ENCODE measurements at places on chromosomes 6 and 20.

DNA sequence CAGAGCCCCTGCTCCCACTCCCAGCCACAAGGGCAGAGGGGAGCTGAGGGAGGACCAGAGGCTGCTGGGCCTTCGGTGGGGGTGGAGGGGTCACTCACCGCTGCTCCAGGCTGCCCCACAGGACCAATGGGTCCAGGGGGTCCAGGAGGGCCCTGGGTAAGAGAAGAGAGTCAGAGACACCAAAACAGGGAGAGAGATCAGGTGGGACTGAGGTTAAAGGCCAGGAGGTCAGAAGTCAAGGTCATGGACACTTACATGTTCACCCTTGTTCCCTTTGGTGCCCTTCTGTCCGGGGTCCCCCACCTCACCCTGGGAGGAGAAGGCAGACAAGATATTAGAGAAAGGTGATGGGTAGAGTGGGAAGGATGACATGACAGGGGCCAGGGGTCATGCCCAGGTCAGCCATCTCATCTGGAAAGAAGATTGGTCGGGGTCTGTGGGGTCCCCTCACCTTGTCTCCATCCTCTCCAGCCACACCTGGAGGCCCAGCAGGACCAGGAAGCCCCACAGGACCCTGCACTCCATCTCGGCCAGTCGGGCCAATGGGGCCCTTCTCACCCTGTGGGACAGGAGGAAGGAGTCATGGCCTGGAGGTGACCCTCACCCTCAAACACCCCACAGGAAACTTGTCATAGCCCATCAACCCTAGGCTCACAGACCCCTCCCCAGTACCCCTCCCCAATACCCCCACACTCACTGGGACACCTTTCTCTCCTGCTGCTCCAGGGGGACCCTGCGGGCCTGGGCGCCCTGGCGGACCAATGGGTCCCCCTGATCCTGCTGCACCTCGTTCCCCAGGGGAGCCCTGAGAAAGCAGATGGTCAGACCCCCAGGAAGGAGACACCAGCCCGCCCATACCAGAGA is 21.0 kb downstream of the COL11A2 start:
- DNase-seq, result no peak

DNA sequence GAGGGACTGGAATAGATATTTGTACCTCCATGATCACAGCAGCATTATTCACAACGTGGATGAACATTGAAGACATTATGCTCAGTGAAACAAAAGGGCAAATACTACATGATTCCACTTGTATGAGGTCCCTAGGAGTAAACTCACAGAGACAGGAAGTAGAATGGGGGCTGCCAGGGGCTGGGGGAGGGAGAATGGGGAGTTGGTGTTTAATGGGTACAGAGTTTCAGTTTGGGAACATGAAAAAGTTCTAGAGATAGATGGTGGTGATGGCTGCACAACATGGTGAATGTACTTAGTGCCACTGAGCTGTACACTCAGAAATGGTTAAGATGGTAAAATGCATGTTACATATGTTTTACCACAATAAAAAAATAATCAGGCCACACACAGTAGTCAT is 164.3 kb upstream of the RREB1 start:
- no peak for DNase-seq

- no peak for DNase-seq
Observed at GRCh38 chr20:56911946-56912345, 282.8 kb downstream of the TFAP2C start.

- DNase-seq, result no peak
Observed at GRCh38 chr20:49478266-49478665, 4.2 kb downstream of the KCNB1 start.

- DNase-seq, result no peak
Observed at GRCh38 chr6:45658400-45658799, 280.7 kb upstream of the SUPT3H start.
